ENCODE measurements at places on chromosomes 5 and 9.

GRCh38 chr5:161190086-161190485, 338.1 kb upstream of the ATP10B start:
- no peak for DNase-seq

DNA sequence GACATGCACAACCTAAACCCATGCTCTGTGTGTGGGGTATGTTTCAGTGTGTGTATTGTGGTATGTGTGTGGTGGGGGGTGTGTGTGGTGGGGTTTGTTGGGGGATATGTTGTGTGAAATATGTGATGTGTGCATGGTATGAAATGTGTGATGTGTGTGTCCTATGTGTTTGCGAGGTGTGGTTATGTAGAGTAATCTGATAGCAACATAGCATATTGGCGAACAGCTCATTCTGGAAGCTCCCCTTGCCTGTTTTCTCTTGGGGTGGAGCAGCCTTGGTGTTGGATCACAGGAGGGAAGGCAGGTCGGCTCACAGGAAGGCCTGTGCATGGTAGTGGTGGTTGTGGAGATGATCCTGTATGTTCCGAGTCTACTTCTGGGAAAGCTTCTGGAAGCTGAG, 35.4 kb upstream of the PHF2 start:
- DNase-seq = no peak

DNA sequence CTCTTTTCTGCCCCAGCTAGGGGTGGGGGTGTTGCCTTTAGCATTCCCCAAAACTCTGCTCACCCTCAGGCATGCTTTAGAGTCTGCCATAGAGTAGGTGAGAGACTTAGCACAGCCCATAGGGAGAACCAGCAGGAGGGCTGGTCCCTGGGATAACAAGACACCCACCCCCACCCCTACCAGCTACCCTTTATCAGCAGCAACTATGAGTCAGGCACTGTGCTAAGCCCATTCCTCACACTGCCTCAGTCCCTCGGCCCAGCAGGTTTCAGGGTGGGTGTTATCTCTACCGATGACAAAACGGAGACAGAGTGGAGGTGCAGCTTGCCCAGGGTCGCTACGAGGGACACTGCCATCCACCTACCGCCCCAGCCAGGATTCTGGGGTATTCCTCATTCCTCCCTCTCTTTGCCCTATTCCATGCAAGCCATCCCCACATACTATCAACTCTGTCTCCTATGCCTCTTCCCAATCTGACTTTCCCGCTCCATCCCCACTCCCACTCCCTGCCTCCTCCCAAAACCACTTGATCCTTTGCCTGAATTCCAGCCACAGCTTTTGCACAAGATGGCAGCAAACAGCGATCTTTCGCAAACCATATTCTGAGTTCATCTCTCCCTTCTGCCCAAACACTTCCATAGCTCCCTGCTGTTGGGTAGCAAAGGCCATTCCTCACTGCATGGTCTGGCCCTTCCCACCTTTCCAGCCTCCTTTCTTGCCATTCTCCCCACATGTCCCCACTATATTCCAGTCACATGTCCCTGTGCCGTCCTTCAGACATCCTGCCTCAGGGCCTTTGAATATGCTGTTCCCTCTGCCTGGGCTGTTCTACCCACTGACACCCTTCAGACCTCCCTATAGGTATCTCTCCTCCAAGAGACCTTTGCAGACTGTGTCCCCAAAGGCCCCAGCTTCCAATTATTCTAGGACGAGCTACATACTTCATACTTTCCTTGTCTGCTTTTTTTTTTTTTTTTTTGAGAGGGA, 5.1 kb downstream of the CIZ1 start:
- no peak for DNase-seq

DNA sequence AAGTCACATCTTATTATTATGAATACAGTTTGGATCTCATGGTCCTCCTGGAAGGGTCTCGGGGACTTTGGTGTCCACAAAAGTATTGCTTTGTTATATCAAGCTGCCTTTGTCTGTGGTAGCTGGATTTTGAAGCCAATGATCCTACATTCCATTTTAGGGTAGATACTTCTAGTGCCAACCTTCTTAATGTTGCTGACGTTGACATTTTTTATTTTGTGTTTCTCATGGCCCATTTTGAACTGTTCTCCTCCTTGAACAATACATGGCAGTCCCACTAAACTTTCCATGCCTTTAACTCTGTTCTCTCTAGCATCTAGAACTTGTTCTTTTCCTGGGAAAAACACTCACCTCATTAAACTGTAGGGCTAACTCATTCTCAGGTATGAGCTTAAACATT, 425.8 kb downstream of the KCTD16 start:
- DNase-seq = no peak

DNA sequence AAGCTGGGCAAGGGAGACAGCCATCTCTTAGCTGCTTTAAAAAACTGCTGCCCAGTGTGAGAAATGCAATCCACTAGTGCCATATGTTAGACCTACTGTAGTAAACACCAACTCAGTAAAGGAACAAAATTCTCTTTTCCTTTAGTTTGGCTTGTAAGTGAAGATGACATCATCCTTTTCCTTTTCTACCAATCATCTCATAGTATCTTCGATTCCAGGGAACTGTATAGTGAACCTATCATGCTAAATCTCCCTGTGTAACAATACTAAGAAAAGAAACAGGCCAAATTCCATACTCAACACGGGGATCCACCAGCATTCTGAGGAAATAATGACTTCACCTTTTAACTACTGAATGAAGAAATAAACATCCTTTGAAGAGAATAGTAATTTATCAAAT, 100.1 kb downstream of the RAPGEF6 start:
- no peak for DNase-seq

DNA sequence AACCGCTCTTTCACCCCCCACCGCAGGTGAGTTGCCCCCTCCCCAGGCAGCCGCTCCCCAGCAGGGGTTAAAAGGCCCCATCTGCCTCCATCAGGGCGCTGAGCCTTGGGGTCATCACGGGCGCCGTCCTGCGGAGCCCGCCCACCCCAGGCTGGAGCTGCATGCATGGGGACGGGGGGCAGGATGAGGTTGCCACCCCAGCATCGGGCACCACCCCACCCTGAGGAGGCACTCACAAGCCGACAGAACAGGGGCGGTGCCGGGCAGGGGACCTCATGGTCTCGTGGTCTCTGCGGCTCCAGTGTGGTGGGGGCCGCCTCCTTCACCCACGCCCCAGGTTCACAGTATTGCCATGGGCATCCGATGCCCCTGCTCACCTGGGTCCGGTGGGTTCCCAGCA, 16.5 kb downstream of the PTGES start:
- no peak for DNase-seq

DNA sequence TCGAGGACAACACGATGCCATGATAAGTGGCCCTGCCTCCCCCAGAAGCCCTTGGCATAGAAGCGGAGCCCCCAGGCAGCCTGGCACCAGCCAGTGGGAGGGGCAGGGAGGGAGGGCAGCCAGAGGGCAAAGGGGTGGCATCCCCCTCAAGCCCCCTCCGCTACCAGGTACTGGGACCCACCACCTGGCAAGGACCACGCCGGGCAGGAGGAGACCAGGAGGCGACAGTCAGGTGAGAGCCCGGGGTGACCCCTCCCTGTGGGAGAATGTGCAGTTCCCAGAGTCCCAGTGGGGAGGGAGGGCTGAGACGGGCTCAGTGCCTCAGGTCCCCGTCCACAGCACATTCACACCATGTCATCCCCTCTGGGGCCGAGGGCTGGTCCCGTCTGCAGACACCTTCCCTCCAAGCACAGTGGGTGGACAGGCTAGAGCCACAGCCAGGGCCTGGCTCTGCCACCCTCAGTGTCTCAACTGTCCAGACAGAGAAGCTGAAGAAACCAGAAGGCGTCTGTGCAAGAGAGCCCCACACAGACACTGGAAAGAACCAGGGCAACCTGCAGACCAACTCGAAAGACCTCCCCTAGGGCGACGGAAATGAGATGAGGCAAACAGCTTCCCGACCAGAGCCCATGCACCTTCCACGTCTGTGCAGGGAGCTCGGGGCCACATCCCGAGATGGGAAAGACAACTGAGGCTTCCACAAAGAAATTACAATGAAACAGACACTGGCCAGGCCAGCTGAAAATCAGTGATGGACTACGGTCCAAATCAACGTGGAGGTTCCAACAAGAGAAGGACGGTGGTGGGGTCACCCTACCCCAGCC, 11.1 kb downstream of the BRD3 start:
- DNase-seq = no peak

- no peak for DNase-seq
Measured at GRCh38 chr9:131475111-131475955, 27.4 kb upstream of the POMT1 start.

GRCh38 chr9:84139296-84140070, 158.9 kb downstream of the RMI1 start:
- peak; percentile 66 for DNase-seq

GRCh38 chr5:77015938-77016569, 14.2 kb upstream of the AGGF1 start:
- DNase-seq = peak; percentile 63

DNA sequence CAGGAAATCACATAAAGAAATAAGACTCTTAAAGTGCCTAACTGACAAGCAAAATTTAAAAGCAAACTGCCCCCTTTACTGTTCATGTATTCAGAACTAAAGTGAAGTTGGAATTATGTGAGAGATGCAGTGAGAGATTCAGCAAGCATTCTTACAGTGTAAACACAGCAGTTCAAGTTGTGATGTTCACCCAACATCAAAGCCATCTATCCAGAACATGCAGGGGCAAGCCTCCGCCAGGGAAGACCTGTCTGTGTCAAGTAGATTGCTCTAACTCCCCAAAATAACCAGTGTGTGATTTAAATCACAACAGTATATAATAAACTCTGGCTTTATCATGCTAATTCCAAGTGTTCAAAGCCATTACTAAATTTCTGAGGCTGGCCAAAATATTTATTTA, 233.3 kb downstream of the BNC2 start:
- DNase-seq = no peak

DNA sequence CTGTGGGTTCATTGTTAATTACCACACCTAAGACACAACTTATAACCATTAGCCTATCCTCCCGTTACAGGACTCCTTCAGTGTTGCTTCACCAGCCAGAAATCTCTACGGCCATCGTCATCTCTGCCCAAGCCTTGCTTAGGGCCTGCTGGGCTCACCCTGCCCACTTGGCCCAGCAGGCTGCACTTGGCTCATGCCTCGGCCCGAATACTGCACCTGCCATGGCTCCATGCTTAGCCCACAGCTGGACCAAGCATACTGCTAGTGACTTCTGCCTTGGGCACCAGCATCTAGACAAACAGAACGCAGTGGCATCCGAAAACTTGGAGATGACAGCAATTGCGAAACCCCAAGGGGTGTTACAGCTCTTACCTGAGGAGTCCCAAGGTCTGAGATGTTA, 2336.0 kb upstream of the ACO1 start:
- no peak for DNase-seq

DNA sequence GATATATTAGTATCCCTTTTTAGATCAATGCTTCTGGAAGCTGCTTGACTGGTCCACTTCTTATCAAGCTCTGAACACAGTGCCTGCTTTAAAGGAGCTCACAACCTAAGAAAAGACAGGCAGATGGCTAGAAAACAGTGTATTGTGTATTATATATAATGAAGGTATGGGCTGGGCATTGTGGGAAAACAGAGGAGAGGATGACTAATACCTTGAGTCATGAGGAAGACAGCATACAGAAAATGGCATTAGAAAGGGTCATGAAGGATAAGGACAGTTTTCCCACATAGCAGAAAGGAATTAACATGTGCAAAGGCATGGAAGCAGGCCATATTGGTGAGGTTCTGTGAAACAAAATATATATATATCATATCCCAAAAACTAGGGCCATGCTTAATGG, 309.6 kb downstream of the MLLT3 start:
- DNase-seq = peak; percentile 62

DNA sequence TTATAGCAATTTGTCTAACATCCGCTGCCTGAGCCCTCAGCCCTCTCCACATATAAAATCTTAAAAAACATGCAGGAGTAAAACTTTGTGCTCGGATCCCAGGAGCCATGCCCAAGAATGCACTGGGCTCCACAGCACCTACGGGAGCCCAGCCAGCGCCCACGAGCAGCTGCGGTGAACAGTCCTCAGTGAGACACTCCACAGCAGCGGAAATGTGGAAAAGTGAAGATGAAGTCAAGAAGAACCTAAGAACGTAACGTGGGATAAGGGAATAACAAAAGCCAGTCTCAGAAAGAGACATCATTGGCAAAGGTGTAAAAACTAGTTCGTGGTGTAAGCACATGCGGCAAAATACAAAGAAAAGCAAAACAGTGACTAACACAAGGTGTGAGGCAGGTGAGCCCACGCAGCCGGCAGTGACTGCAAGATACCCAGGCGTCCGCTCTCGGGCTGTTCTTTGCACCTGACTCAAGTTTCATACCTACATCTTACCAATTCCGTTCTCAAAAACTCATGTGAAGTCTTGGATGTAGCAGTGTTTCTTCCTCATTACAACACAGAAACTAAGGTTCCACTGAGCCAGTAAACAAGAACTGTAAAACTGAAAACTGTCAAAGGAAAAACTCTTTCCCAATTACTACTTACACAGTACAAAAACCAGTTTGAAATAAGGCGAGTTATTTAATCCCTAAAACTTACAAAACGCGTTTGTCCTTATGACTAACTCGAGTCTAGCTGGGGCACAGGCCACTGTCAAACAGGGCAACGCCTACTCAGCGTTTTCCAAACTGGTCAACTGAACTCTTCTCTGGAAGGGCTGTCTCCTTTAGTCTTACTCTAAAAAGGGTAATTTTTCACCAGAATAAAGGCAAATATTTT, 1.7 kb downstream of the CAMSAP1 start:
- DNase-seq = no peak

DNA sequence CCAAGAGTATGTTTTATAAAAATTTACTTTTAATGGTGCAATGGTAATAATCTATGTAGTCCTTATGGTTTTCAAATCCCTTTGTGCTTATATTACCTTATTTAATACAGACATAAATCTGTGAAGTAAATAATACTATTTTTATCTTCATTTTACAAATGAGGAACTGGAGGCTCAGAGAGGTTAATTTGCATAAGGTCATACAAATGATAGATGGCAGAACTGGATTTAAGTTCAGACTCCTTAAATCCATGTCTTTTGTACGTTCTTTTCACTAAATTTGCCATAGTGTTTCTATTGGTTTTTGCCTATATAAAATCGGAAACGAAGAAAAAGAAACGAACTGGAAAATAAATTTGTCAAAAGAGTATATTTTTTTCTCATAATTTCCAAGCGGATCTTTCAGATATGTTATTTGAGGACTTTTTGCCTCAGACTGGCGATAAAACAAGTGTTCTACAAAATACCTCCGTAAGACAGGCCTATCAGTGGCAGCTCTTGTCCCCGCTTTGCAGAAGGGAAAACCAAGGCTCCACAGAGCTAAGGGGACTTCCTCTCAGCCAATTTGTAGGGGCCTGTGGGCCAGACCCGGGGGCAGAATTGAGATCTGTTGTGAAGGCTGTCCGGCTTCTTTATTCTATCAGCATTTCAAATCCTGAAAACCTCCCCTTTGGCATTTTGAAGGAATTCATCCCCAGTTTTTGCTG, 1.1 kb upstream of the TNFAIP8 start:
- no peak for DNase-seq

DNA sequence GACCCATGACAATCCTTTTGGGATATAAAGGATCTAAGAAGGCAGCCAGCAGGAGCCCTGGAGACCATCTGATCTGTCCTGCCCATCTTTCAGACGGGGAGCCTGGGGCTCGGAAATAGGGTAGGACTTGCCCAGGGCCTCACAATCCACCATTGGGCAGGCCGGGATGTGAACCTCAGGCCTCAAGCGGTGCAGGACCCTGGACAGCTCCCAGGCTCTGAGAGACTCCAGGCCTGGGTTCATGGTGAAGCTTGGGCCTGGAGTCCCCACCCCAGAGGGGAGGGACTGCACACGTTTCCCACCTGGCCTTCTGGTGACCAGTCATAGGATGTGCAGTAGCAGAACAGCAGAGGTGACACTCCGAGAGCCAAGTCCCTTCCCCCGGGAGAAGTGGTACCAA, 36.6 kb upstream of the RAPGEF1 start:
- DNase-seq = peak; percentile 54

Data from fibroblast of skin of scalp (primary cell).